ENCODE measurements at places on chromosomes 1 and 21.

DNA sequence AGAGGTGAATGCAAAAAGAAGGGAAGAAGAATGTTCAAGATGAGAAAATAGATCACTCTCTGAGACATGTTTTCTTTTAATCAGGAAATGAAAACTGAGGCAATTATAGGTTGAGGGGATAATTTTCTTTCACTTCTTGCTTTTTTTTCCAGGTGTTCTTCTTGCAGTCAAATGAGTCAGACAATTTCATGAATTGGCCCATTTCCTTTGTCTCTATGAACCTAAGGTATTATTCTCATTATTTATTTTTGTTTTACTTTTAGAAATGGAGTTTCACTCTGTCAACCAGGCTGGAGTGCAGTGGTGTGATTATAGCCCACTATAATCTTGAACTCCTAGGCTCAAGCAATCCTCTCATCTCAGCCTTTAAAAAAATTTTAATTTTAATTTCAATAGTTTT is 3.5 kb upstream of the VASH2 start:
- DNase-seq = no peak

GRCh38 chr1:210325026-210325670 is 3.6 kb upstream of the HHAT start:
- no peak for DNase-seq

GRCh38 chr1:19738076-19738475 is 61.6 kb downstream of the TMCO4 start:
- no peak for DNase-seq

DNA sequence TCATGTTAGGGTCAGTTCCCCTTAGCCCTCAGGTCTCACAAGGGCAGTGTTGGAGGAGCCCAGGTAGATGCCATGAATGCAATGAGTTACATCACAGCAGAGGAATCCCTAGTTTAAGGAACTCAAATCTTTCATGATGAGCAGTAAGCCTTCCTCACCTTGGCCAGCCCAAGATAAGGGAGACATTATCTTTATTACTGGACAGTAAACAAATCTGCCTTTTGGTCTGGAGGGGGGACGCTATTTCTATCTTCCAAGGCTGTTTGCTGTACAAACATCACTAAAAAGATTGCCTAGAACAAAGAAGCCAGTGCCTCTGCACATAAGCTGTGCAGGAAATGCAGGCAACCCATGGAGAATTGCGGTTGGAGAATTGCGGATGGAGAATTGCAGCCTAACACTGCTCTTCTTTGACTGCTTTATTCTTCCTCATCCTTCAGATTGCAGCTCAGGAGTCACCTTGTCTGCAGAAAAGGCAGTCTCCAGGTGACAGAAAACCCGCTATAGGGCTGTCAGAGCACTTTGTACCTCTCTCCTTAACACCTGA is 2.3 kb upstream of the CHI3L1 start:
- no peak for DNase-seq

DNA sequence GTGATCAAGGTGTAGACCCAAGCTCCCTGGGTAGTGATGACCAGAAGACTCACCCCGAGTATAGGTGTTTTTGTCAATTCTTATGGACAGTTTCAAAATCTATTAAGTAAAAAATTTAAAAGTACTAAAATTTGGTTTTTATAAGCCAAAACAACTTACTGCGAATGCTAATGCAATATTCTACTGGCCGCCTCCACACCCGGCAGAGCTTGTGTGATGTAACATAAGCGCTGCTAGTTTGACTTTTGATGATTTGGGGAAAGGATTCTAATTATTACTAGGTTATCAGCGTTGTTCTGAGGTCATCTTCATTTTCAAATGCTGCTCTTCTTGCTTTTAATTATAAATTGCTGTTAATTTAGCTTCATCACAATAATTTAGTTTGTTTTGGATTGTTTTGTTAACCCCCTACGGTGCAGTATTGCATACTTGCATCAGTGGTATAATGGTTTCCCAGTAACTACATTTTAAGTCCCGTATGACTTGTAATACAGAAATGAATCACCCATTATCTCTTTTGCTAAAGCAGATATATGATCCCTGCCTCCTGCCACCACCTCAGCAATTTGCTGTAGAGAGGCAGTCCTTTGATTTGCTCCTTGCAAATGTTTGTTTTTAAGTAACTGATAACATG is 178.0 kb downstream of the SDCCAG8 start:
- DNase-seq = no peak
